DND-41 (cell line): ENCODE measurements at places on chromosomes 3 and 15.

GRCh38 chr3:114867835-114868503, 279.1 kb downstream of the ZBTB20 start:
- no peaks in the 10 kb centered on the region for H3K27me3 ChIP-seq
- H3K4me3 ChIP-seq: no peak overlapping the region
- no peak overlapping the region for H3K27ac ChIP-seq
- H3K4me1 ChIP-seq: peaks cover 12% of the 10 kb centered on the region

- no peaks in the 10 kb centered on the region for H3K27me3 ChIP-seq
- H3K4me1 ChIP-seq: peaks cover 11% of the 10 kb centered on the region
- H3K27ac ChIP-seq: no peak overlapping the region
- no peak overlapping the region for H3K4me3 ChIP-seq
These were observed 46.2 kb downstream of the TBL1XR1 start for GRCh38 chr3:177150970-177151627.

DNA sequence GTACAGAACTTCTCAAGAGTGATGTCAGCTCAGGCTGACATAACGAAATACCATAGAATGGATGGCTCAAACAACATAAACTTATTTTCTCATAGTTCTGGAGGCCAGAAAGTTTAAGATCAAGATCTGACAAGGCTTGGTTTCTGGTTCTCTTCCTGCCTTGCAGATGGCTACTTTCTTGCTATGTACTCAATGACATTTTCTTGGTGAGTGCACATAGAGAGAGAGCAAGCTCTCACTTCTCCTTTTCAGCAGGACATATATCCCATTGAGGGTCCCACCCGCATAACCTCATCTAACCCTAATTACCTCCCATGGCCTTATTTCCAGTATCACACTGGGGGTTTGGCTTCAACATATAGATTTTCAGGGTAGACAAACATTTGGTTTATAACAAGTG, 1072.1 kb downstream of the PLOD2 start:
- H3K27me3 ChIP-seq: no peaks in the 10 kb centered on the region
- H3K4me3 ChIP-seq: no peak overlapping the region
- H3K4me1 ChIP-seq: no peaks in the 10 kb centered on the region
- no peak overlapping the region for H3K27ac ChIP-seq
- H3K36me3 ChIP-seq: no peaks in the 10 kb centered on the region

GRCh38 chr3:35784169-35784568, 144.8 kb downstream of the ARPP21 start:
- no peak overlapping the region for H3K4me3 ChIP-seq
- DNase-seq: no peak
- no peak overlapping the region for H3K27ac ChIP-seq
- H3K27me3 ChIP-seq: no peaks in the 10 kb centered on the region

- H3K27me3 ChIP-seq: no peaks in the 10 kb centered on the region
- no peak overlapping the region for H3K27ac ChIP-seq
- peaks cover 14% of the 10 kb centered on the region for H3K4me1 ChIP-seq
- H3K36me3 ChIP-seq: no peaks in the 10 kb centered on the region
These were observed 43.8 kb downstream of the POMGNT2 start for GRCh38 chr3:43062040-43062563.

- peak within 1 kb of the TSS; percentile 85 for H3K4me3 ChIP-seq
- H3K36me3 ChIP-seq: peaks cover 7% of the 10 kb centered on the region
- peaks cover 46% of the 10 kb centered on the region for H3K4me1 ChIP-seq
- DNase-seq: peak; percentile 50
- H3K27me3 ChIP-seq: no peaks in the 10 kb centered on the region
These were observed at the start of gene DVL3 for GRCh38 chr3:184154885-184155643. Gene DVL3 (plus strand): TSS chr3:184155377. CDS start chr3:184155636, 259 bp downstream.

DNA sequence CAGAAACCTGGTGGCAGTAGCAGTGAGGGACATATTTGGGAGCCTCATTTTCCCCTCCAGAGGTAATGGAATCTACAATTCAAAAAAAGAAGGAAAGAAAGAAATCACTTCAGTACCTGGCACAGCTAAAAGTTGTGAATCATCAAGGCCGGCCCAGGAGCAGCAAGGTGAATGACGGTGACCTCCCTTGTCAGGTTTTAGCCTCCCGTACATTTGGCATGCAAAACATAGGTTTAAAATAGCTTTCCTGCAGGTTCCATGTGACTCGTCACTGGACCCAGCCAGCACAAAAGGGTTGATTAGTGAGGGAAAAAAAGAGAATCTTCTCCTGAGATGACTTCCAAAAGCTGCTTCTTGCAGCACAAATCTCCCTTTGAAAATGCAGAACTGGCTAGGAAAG, 394.2 kb downstream of the LSAMP start:
- no peak for DNase-seq
- no peaks in the 10 kb centered on the region for H3K4me1 ChIP-seq
- no peaks in the 10 kb centered on the region for H3K27me3 ChIP-seq
- no peak overlapping the region for H3K4me3 ChIP-seq
- H3K27ac ChIP-seq: no peak overlapping the region

DNA sequence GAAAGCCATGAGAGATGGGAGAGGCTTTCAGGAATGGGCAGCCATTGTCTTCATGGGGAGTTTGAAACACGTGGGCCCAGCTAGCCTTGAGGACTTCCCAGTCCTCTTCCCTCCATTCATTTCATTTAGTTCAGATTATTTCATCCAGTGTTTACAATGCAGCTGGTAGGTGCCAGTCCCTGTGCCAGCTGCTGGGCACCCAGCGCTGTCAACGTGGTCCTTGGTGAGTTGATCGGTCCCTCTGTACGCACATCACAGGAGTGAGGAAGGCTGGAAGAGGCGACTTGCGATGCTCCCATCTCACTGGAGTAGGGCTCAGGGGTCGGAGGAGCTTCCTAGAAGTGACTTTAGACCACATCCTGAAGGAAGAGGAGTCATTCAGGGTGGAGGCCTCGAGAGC, 206.4 kb upstream of the BHLHE40 start:
- H3K4me3 ChIP-seq: no peak overlapping the region
- DNase-seq: no peak
- H3K36me3 ChIP-seq: peaks cover 3% of the 10 kb centered on the region; the same call in 1 of the 2 replicates
- no peak overlapping the region for H3K27ac ChIP-seq
- no peaks in the 10 kb centered on the region for H3K4me1 ChIP-seq

GRCh38 chr3:146134348-146135117, 26.5 kb downstream of the PLOD2 start:
- no peaks in the 10 kb centered on the region for H3K36me3 ChIP-seq
- no peak for DNase-seq
- no peaks in the 10 kb centered on the region for H3K27me3 ChIP-seq
